ENCODE measurements at places on chromosomes 6 and 20.

DNA sequence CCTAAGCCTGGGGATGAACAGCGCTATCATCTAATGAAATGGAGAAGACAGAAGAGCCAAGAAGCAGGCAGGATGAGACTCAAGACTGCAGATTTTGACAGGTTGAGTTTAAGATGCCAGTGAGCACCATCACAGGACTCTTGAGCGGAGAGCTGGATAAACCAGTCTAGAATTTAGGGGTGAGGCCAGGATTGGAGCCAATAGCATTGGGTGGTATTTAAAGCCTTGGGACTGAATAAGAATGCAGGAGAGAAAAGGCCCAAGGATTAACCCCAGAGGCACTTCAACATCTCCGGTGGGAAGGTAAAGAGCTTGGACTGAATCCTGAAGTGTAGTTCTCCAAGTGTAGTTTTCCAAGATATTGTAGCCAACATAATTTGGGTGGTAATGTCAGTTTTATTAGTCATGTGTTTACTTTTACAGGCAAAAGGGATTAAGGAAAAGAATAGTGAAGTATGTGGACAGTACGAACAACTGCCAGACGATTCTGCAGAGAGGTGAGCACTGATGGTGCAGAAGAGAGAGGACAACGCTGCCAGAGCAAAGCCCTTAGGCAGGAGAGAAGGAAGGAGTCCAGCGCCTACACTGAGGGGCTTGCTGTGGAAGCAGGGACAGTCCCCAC lies 85.2 kb downstream of the DTNBP1 start:
- no peak for DNase-seq

DNA sequence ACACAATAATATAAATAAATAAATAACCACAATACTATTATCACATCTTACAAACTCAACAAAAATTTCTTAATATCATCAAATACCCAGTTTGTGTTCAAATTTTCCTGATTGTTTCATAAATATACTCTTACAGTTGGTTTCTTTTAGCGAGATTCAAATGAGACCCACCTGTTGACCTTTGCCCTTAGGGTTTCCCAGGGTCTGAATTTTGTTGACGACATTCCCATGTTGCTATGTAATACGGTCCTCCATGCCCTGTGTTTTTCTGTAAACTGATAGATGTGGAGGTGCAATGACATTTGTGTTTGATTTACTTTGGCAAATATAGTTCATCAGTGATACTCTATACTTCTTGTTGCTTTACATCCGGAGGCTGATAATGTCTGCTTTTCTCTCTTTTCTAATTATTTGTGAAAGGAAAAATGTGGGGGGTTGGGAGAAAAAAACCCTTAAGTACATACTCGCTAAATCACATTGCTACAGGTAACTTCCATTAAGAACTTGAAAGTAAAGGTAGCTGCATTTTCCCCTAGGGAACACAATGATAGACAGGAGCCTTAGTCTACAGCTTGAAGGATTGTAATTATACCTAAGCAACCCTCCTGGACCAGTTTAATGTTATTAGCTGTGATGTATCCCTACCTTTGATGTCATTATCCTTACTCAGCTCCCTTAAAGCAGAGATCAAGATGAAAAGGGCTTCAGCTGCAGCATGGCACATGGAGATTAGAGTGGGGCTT lies 6.6 kb downstream of the MOG start:
- DNase-seq, result no peak

DNA sequence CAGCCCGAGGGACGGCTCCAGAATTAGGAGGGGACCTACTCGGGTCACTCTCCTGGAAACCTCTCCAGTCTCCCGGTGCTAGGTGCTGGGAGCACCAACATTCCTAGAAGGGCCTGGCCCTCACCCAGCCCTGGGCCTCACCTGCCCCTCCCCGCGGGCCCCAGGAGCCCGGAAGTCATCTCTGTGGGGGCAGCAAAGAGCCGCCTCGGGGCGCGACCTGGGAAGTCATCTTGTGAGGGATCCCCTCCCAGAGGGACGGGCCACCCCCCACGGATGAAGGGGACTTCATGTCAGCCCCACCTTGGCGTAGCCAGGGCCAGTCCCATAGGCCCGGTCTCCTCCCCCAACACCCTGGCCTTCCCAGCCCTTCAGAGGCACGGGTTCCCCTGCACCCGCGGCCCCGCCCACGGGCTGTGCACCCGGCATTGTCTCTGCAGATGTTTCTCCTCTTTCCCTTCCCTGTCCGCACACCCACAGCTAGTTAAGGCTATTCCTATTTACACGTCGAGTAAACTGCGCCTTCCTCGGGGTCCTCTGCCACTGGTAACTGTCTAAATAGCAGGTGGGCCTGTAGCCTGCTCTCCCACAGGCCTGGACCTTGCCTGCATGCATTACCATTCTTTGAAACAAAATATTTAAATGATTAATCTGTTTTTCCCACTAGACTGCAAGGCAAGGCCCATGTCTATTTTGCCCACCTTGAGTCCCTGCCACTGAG lies 896 bp upstream of the RNASET2 start:
- DNase-seq, result peak; percentile 34

DNA sequence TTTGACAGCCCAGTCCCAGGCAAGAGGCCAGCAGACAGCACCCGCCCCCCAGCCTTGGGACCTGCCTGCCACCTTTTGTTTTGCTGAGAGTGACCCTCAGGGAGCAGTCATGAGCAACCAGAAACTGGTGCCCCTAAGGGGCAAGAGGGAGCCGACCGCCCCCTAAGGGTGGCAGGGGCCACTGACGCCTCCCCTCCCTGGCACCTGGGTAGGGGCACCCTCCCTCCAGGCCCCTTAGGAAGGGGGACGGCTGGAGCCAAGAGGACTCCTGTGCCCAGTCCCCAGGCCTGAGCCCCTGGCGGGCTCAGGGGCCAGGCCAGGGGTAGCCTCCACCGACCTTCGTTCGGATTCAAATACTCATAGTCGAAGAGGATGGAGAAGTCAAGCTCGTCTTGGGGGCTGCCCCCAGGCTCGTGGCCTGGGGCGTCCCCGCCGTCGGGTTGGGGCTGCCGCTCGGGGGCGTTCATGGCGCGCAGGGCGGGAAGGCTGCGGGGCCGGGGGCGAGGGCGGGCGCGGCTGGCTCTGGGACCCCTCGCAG lies 417 bp downstream of the NFATC2 start:
- peak; percentile 49 for DNase-seq

DNA sequence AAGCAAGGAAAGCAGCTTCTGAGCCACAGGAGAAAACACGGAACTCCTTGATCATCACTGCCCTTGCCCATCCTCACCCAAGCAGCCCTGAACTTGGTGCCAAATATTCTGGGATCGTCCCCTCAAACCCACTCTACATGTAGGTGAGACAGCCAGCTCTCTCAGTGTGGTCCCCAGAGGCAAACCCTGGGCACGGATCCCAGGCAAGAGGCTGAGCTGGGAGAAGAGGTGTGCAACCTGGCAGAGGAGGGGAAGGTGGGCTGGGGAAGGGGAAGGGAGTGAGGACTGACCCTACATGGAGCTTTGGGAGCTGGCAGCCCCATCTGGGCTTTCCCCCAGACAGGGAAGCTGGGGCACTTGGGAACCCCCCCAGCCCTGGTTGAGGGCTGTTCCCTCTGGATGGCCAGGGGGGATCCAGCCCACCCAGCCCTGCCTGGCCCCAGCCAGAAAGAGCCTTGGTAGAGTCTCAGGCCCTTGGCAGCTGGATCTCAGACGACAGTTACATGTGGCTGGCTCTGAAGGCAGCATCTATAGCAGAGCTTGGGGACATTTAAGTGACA lies 186.2 kb upstream of the CST7 start:
- no peak for DNase-seq

DNA sequence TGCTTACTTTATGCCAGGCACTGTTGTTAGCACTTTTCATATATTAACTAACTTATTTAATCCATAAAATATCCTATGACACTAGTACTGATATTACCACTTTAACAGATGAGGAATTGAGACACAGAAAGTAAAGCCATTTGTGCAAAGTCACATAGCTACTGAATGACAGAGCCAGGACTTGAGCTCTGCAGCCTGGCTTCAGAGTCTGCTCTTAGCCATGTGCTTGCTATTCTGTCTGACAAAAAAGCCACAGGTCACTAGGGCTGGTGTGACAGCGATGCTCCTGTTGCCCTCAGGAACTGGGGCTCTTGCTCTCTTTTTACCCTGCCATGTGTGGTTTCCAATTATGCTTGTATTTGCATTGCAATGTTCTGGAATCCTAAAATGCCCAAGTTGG lies 44.7 kb upstream of the RNF8 start:
- DNase-seq, result no peak

DNA sequence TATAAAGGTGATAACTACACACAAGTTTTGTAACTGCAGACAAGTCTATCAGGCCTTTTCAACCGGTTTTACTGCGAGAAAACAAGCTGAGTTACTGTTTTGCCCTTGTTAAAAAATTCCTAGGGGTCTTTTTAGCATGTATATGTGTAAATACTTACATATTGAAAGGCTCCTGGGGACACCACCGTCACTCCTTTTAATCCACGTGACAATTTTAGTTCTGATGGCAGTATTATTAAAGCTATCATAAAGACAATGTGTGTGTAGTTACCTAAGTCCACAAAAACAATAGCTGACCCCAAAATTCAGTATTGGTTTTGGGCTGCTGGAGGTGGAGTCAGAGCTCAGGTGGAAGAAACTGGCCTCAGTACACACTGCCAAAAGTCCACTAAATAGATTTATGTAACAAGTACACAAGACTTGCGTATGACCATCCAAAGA lies 41.3 kb upstream of the HFE start:
- DNase-seq, result no peak

GRCh38 chr20:49914310-49915117 lies 815 bp downstream of the SPATA2 start:
- DNase-seq, result no peak

- no peak for DNase-seq
These were observed 15.2 kb upstream of the STK35 start for GRCh38 chr20:2086177-2086979.

GRCh38 chr20:37973059-37973910 lies 60.0 kb downstream of the TTI1 start:
- DNase-seq, result no peak

GRCh38 chr20:62122654-62123449 lies 577 bp downstream of the LSM14B start:
- no peak for DNase-seq

DNA sequence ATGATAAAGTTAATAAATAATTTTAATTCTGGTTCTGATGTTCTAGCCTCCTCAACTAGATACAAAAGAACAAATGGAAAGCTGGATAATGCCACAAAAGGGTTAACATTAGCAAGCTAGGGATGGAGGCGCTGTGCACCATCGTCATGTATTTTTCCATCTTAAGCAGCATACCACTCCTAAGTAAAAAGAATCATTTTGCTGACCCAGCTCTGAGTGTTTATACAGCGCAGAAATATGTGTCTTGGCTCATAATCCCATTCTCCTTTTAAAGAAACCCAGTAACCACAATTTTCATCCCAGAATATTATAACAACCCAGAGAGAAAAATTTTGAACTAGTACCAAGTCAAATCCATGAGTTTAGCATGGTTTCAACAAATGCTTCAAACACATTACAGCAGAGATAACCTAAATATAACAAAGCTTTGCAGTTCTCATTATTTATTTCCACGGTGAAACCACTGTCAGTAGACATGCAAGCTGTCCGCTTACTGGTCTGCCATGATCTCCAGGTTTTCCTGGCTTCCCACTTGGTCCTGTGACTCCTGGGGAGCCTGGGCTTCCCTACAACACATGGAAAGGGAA lies 111.1 kb downstream of the COL12A1 start:
- no peak for DNase-seq

- DNase-seq, result no peak
These were observed 17.7 kb downstream of the LOC128125822 start for GRCh38 chr6:63589952-63590411.

DNA sequence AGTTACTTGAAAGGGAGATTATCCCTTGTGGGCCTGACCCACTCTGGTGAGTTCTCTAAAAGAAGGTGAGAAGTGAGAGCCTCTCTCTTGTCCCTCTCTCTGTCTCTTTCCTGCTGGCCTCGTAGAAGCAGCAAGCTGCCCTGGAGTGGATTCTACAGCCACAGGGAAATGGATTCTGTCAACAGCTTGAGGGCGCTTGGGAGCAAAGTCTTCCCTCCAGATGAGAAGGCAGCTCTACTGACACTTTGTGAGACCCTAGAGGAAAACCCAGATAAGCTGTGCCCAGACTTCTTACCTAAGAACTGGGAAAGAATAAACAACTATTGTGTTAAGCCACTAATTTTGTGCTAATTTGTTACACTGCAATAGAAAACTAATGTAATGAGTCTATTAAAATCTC lies 39.9 kb downstream of the ANKRD60 start:
- DNase-seq, result no peak

DNA sequence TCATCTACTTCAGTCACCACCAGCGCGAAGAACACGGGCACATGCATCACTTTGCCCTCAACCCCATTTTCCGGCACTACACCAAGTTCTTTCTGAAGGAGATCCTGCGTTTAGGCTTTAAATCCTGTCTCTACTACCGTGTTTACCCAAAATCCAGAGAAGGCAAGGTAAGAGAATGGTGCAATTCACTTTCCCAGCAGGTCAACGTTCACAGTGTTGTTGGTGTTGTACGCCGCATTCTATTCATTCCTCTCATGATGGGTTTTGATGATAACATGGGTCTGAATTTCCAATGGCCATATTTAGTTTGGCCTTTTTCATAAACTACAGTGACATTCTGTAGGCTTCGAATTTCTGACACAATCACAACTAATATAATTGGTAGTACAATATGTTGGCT lies 144.3 kb downstream of the CFAP61 start:
- DNase-seq, result no peak

DNA sequence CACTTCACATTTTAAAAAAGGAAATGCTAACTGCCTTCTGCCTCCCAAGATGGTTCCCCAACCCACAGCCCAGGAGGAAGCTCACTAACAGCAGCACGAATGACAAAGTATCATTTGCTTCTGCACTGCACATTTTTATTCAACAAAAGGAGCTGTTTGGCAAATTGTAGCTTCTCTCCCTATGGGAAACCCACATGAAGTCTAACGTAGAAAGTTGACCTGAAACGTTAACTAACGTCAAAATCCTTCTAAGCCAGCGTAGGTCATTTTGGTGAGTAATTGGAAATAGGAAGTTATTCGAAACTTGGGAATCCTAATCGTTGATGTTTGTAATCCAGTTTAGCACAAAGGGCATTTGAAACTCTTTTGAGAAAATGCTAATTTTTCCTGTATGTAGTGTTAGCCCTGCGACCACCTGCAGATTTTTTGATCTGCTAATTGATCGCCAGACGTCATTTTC lies 2.9 kb downstream of the SALL4 start:
- DNase-seq, result no peak

DNA sequence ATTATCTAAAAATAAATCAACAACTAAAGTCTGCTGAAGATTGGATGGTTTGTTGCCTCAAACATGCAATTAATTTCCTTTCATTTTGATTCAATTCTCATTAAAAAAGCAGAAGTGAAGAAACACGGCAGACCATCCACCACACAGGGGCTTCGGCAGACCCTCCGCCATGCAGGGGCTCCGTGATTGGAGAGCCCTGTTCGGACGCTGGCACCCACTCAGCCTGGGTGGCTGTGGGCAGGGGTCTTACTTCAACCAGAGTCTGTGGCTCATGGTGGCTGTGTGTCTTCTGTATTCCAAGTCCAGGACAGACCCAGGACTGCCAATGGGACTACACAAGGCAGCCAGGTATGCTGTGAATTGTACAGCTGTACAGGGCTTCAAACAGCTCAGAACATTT lies 86.9 kb upstream of the FRMD1 start:
- DNase-seq, result no peak

Data from activated T-helper 9 cell treated with anti-CD3 and anti-CD28 coated beads, Interleukin-2, amount 50 U/mL, for 16 hours (primary cell).